ENCODE measurements at places on chromosomes 2 and 18.

- no peak for DNase-seq
These were observed 44.8 kb downstream of the POLE4 start for GRCh38 chr2:75003276-75003675.

DNA sequence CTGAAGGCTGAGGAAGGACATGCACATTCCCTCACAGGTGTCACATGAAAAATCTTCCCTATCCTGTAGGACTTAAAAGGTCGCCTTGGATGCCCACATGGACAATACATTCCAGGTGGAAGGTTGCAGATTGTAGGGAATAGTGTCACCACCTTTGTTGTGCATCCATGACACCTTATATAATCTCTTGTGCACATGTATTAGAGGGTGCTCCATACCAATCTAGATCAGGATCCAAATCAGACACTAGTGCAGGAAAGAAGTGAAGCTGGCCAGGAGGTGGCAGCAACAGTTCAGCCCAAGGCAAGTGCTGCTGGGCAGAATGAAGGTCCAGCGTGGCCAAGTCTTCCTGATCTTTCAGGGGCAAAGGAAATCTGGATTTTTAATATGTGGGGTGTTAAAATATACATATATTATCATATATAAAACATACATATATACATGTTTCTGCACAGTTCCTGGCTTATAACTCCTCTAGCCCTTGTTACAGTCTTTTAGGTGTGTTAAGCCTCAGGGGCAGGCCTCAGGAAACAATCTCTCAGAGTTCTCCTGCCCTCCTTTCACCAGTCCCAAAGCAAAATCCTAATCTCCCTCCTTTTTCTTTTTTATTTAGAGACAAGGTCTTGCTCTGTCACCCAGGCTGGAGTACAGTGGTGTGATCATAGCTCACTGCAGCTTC lies 16.6 kb downstream of the NIF3L1 start:
- peak; percentile 14 for DNase-seq

- DNase-seq, result no peak
These were observed 207.1 kb downstream of the NDUFA10 start for GRCh38 chr2:239818086-239818485.

DNA sequence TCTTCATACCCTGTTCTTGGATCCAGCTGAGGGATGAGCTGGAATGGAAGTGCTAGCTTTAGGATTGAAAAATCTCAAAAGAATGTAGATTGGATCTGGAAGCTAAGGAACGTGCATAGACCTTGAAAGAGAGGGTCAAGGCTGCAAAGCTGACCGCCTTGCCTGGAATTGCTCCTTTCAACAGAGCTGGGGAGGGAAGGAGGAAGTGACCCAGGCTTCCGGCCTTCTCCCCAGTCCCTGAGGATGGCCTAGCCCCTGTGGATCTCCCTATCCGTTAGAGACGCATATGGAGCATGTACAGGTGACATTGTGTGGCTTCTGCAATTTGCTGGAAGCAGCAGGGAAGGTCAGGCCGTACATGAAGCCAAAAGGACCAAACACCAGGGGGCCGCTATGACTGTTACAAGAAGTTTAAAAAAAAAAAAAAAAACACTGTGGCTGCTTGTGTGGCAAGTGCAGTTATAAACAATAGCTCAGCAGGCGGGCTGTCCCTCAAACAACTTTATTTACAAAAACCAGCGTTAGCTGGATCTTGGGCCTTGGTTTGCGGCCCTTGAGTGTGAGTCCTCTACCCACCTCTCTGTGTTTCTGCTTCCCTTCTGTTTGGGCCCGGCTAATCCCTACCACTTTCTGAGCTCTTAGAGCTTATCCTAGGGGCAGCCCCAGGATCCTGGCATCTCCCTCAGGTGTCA lies 227.6 kb downstream of the SEPTIN10 start:
- DNase-seq, result no peak

GRCh38 chr2:85291425-85292023 lies 36.3 kb downstream of the TGOLN2 start:
- no peak for DNase-seq

GRCh38 chr2:163347982-163348856 lies 387.6 kb downstream of the FIGN start:
- DNase-seq, result no peak

DNA sequence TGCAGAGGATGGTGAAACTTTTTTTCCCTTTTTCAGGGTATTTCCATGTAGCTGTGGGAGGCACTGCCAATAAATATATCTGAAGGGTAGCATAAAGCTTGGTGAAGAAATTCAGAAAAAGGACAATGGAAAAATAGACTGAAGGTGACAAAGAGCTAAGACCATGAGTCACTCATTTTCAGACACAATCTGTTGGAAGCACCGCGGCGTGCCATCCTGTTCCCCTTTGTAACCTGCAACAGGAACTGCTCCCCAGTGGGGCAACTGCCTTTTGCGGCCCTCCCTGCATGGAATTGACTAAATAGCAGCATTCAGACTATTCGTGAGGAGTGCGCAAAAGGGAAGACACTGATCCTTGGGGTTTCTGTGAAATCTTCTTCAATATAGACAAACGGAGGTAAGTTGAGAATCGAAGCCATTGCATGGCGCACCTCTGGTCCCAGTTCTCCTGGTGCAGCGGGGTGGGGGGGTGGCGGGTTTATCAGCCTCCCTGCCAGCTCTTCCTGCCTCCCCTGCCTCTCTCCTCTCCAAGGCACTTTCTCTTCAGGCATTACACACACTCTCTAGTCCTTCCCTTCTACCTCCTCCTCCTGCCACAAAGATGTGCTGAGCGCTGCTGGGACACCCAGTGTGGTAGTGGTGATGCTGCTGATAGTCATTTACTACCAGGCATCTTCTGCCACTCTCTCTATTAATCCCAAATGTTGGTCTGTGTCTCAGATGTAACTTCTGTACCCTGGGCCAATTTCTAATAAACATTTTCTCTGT lies 126.2 kb upstream of the TMEM200C start:
- DNase-seq, result no peak

DNA sequence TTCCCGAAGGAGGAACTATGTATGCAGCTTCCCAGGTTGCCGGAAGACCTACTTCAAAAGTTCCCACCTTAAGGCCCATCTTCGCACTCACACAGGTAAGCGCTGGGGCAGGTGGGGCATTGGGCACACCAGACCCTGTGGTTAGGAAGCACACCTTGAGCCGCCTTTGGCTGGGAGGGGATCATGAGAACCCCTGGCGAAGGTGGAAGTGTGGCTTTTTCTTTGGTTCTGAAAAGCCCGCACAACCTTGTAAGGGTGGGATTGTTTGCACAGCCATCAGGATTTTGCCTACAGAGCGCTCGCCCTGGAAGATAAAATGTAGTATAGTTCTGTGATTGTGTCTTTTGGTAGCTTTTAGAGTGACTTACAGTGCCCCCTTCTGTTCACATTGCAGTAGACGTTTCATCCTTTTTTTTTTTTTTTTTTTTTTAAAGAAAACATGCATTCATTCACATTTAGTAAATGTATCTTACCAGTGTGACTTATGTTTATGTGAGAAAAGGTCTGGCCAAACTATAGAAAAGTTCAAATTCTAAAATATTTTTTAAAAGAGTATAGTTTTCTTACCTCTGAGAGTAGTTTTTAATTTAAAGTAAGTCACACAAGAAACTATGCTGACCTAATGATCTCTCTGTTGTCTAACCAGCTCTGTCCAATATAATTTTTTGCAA lies 5.3 kb downstream of the KLF11 start:
- no peak for DNase-seq

- DNase-seq, result no peak
These were observed 92.8 kb upstream of the TGFA start for GRCh38 chr2:70646420-70646818.

GRCh38 chr18:79624356-79625170 lies 55.0 kb upstream of the CTDP1 start:
- no peak for DNase-seq

- no peak for DNase-seq
These were observed 217.5 kb downstream of the DLGAP1 start for GRCh38 chr18:4237664-4238041.

DNA sequence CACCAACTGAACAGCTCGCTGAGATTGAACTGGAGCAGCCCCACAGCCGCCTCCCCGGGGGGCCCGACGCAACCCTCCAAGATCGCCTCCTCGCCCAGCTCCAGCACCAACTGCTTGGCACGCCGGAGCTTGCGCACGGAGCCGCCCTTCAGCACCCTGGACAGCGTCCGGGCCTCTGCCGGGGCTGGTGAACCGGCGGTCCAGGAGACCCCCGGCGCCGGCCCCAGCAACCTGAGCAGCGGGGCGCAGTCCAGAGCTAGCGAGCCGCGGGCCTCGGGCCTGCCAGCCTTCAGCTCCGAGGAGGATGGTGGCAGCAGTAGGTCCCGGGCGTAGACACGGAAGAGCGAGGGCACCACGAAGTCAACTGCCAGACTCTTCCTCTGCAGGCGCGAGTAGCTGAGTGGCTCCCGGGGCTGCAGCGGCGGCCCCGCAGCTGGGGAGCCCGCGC lies 1.2 kb downstream of the ALK start:
- peak; percentile 24 for DNase-seq

- DNase-seq, result no peak
These were observed 3.5 kb upstream of the CHRNG start for GRCh38 chr2:232535761-232536530.

DNA sequence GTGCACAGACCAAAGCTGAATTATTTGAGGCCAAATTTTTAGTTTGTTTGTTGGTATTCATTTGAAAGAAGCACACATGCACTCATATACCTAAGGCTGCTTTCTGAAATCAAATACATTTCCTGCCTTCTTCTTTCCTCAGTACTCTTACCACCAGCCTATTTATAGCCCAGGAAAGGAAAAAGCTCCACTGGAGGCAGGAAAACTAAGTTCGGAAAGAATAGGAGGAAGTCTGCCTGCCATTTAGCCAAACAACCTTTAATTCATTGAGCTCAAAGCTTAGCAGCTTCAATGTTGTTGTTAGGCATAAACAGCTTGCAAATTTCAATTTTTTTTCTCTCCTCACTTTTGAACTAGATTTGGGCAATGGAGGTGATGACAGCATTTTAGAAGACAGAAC lies 40.4 kb upstream of the RASGRP3 start:
- no peak for DNase-seq

DNA sequence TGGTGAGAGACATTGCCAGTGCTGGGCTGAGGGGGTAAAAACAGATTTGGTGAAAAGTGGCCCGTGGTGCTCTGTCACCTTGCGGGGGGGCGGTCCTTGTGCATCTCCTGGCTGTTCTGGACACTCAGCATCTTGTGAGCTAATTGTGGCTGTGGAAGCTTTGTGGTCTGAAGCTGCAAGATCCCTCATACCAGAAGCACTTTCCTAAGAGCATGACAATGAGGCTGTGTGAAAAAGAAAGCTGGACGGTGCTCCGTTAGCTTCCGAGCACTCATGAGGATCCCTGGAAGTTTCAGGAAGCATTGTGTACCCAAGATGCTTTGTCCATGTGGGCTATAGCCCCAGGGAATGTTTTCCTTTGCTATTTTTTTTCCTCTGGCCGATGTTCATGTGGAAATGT lies 74.5 kb downstream of the CABLES1 start:
- no peak for DNase-seq

DNA sequence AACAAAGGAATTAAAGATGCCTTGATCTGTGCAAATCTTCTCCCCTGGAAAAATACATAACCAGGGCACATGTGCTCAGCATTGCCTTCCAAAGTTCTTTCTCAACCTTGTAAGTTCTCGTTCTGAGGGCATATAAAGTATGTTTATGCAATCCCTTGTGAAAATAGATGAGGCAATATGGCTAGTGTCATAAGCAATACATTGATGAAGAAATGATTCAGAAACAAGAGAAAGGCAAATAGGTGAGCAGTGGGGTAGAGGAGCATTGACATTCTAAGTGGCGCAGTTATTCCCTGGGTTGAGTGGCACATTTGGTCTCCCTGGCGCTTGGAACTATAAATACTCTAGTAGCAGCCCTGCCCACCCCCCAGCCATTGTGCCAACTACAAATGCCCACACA lies 57.4 kb upstream of the PGAP1 start:
- no peak for DNase-seq

DNA sequence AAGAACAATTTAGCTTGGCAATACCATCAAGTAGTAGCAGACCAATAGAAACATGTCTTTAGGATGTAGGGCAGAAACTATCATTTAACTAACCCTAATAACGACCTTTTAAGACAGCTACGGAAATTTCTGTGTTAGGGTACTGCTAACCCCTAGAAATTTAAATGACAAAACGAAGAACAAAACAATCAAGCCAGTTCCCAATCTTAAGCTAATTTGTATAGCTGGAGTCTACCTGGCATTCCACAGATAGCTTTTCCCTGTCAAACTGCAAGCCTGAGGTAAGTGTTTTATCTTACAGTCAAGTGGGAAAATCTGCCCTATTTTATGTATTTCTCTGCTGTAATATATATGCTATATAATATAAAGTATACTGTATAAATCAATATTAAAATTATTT lies 37.6 kb upstream of the CDKL4 start:
- no peak for DNase-seq

DNA sequence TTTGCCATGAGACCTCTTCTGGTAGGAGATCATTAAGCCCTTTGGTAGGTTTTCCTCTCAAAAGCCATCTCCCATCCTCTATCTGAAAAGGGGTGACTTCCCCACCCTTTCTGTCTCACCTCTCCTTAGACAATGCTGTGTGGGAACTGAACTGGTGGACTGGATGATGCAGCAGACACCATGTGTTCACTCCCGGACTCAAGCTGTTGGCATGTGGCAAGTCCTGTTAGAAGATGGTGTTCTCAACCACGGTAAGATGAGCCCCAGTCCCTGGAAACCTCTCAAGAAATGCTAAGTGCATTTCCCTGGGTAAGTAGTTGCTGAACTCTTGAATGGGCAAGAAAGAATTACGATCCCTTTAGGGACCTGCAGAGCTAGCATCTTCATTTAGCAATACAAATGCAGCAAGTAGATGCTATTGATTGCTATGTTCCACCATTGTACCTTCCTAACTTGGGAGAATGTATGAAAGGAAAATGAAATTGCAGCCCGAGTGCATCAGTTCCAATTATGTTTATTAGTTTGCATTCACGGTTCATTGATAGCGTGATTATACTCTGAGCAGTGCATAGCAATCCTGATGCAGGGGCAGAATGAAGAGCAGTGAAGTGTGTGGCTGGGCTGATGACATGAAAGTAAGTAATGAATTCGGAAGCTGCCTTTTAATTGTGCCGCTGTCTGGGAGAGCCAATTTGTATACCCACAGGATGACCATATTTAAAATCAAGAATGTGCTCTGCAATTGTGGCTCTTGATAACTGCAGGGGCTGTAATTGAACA lies 110.0 kb upstream of the MAP3K20 start:
- DNase-seq, result no peak

GRCh38 chr2:241125626-241126025 lies 23.5 kb upstream of the MTERF4 start:
- DNase-seq, result no peak

Data from stimulated activated CD4-positive, alpha-beta T cell treated with anti-CD3 and anti-CD28 coated beads, Interleukin-15, amount 100 ng/mL, for 1 hour (primary cell).